ENCODE measurements at places on chromosomes 11 and 22.

- no peak for DNase-seq
These were observed 392.9 kb downstream of the NTM start for GRCh38 chr11:131763193-131763890.

GRCh38 chr11:46541593-46542371 lies 52.0 kb downstream of the AMBRA1 start:
- DNase-seq: peak; percentile 76

GRCh38 chr11:35943713-35944502 lies at the start of gene LDLRAD3:
Gene LDLRAD3 (plus strand): TSS chr11:35944062. CDS start chr11:35944099, 37 bp downstream.
- DNase-seq: peak; percentile 87

DNA sequence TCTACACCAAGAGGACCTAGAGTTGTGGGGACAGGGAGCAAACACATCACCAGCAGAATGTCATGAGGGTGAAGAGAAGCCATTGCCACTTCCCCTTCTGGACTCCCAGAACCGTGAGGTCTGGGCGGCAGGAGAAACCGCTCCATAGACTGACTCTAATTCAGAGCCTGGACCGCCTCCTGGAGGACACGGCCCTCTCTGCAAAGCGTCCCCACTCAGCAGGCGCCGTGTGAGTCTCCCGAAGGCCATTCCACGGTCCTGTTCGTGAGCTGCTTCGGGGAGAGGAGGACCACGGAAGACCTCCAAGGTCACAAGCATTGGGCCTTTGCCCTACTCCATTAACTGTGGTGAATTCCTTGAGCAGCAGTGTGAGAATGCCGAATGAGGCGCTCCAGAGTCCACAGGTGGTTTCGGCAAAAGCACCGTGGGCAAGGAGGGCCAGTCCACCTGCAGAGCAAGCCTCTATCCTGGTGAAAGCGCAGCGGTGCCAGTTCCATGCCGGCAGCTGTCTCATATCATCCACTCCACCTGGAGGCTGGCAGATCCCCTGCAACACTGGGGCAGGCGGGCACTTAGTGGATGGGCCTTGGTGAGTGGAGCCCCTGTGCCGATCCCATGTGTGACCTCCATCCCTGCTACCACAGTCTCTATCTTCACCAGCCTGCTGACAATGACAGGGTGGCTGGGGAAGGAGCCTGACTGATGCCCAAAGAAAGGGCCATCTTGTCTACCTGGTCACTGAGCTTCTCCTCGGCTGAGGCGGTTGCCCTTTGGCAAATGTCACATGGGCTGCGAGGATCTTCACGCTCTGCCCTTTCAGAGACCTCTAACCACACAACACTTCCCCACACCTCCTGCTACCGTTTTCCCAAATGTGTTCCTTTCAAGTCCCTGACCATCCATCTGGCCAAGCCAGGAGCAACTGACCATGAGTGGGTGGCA lies 7.5 kb downstream of the C11orf21 start:
- no peak for DNase-seq

GRCh38 chr11:118899706-118900360 lies 16.1 kb downstream of the CXCR5 start:
- no peak for DNase-seq

DNA sequence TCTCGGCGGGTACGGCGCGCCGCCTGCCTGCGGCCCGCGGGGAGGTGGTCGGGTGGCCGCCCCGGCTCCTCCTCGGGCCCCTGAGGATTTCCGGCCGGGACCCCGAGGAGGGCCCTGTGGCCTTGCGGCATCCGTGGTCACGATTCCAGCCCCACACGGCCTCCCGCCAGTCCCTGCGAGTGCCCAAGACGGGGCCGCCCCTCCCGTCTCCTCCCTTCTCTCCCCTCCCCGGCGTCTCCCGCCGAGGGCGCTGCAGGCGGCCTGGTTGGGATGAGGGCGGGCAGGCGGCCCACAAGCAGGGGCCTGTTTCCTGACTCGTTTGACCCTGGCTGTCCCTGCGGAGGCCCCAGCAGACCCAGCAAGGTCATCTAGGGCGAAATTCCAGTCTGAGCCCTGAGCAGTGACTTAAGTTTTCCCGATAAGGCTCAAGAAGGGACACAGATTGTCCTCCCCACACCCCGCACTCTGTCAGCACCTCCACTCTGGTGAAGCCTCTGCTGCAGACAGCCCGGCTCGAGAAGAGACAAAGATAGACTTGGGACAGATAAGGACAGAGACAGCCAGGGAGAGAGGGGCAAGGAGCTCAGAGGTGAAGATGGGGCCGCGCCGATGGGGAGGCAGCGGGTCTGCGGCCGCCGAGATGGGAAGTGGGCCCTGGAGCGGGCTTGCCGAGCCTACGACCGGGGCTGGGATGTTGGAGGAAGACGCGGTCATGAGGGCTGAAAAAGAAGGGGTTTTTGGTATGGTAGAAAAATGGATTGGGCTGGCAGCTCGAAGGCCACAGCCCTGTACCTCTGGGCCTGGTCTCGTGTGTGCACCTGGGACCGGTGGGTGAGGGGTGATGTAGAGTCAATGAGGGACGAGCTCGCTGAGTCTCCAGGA lies 95.0 kb downstream of the SWAP70 start:
- DNase-seq: peak; percentile 65

GRCh38 chr11:72348250-72348649 lies 86.1 kb downstream of the CLPB start:
- no peak for DNase-seq
